ENCODE measurements at places on chromosomes 6 and 20.
A peak's percentile ranks its signal among the peaks of the same experiment; 100 is the strongest.

- no peak for DNase-seq
Observed at GRCh38 chr20:32213870-32214269, 6.2 kb downstream of the POFUT1 start.

GRCh38 chr20:63597651-63598478, 23.8 kb upstream of the HELZ2 start:
- no peak for DNase-seq

DNA sequence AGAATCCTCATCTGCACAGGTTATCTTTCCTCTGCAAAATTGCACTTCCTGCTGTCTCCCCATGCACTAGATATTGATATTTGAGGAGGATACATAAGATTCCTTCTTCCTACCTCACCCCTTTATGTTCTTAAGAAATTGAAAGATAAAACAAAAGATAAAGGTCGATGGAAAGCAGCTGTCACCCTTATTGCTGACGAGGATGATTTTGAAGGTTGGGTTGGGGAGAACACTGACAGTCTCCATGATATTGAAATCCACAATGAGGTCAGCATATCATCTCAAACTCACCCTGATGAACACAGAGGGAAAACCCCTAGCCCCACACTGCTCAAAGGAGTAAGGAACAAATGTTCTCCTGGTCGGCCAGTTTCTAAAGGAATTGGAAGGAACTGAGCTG, 110.6 kb upstream of the FUT9 start:
- DNase-seq: no peak

- DNase-seq: no peak
Observed at GRCh38 chr6:4397307-4397706, 261.9 kb upstream of the ECI2 start.

DNA sequence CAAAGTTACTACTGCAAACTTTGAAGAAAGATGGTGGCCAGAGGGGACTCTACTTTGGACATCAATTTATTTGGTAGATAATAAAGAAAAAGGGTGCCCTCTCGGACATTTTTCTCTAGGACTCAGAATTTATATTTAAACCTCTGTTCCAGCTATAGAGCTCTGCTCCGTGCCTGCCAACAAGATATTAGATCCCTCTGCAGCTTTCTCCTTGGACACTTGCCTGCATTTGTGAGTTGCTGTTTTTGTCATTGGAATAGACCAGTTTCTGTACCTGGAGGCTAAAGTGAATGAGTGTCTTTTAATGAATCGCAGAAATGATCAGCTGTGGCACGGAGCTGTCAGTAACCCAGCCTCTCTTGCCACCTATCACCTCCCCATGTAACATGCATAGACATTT, 253.5 kb downstream of the NRN1 start:
- no peak for DNase-seq

DNA sequence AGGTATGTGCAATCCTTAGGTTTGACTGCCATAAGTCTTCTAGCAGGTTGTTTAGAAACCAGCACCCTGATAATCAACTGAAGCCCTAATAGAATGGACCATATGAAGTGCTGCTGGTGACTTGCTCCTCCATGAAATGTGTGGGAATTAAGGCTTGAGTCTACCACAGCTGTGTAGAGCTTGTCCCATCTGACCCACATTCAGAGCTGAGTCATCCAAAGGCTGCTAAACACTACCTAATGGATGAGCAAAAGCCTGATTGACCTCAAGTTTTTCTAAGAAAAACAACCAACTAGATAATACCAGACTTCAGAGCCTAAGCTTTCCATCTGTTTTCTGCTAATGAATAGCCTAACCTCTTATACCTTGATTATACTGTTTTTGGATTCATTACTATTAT, 120.3 kb upstream of the MOCS1 start:
- no peak for DNase-seq

GRCh38 chr20:25525867-25526266, 59.5 kb downstream of the NINL start:
- peak; percentile 98 for DNase-seq

GRCh38 chr20:33709398-33709797, 10.7 kb downstream of the PXMP4 start:
- DNase-seq: no peak

- DNase-seq: no peak
Observed at GRCh38 chr20:745683-746301, 22.5 kb downstream of the SLC52A3 start.

DNA sequence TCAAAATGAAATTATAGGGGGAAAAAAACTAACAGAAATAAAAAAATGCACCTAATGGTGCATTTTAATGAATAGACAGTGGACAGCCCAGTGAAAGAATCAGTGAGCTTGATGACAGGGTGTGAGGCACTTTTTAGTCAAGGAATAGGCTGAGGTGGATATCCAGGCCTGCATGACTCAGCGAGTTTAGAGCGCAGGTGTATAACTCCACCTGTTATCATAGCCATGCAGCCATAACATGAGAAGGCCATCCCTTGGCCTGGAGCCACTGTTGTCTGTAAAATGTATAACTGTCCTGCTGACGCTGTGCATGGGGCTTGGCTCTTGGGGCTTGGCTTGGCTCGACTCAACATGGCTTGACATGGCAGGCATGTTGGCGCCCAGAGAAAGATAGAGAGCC, 331.5 kb upstream of the NOX3 start:
- DNase-seq: no peak

DNA sequence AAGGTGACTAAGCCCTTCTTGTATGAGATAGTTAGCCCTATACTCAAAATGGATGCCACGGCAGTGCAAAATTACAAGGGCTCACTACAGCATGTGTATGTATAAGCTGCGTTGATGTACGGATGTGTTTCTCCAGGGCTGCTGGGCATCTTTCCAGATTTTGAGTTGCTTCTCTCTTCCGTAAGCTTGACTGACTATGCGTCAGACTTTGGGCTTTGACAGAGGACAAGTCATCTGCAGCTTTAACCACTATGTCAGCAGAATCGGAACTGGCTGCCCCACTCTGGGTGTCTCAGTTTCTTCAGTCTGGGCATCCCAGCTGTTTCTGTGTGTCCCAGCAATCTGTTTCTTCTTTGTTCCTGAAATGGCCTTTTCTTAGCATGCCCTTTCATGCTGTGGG, 241.6 kb downstream of the BTBD3 start:
- DNase-seq: no peak

DNA sequence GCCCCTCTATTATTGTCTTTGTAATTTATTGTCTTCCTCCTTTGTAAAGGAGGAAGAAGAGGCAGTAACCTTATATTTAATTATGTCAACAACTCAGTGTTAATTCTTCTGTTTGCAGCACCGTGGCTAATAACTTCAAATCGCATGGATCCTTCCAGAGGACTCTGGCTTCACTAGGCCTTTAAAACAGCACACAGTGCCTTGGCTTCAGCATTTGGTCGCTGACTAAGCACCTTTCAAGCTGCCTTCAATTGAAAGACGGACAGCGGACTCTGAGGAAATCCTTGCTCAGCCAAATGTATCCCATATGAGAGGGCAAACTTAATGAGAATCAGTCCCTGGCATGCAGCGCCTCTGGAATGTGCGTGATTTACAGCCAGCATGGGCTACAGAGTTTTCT, 64.2 kb downstream of the SGK1 start:
- DNase-seq: no peak

GRCh38 chr20:1467355-1468116, 887 bp upstream of the NSFL1C start:
- no peak for DNase-seq

- no peak for DNase-seq
Observed at GRCh38 chr6:70180183-70180900, 122.5 kb downstream of the COL9A1 start.

DNA sequence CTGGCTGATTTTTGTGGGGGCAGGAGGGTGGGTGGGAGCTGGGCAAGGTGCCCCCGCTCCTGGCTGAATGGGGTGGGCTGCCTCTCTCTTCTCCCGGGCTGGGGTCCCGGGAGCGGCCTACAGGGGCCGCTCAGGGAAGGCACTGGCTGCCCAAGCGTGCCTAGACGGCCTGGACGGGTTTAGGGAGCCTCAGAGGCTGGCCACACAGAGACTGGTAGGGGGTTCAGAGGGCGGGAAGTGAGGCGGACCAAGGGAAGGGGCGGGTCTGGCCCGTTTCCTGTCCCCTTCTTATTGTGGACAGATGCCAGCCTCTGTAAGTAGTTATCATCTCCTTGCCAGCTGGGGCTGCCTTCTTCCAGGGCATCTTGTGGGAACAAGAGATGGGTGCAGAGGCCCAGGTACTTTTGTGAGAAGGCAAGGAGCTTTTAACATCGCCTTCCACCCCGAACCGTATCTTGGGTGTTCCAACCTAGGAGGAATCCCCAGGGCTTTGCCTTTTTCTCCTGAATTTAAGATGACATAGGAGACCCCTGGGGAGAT, 437 bp downstream of the CD40 start:
- DNase-seq: no peak
